ENCODE measurements at places on chromosomes 2 and 18. TPM values are rescaled to one million over a fixed set of nuclear protein-coding genes. Genes with fewer than 3 reads are reported as not detected.
A peak's percentile ranks its signal among the peaks of the same experiment; 100 is the strongest.

DNA sequence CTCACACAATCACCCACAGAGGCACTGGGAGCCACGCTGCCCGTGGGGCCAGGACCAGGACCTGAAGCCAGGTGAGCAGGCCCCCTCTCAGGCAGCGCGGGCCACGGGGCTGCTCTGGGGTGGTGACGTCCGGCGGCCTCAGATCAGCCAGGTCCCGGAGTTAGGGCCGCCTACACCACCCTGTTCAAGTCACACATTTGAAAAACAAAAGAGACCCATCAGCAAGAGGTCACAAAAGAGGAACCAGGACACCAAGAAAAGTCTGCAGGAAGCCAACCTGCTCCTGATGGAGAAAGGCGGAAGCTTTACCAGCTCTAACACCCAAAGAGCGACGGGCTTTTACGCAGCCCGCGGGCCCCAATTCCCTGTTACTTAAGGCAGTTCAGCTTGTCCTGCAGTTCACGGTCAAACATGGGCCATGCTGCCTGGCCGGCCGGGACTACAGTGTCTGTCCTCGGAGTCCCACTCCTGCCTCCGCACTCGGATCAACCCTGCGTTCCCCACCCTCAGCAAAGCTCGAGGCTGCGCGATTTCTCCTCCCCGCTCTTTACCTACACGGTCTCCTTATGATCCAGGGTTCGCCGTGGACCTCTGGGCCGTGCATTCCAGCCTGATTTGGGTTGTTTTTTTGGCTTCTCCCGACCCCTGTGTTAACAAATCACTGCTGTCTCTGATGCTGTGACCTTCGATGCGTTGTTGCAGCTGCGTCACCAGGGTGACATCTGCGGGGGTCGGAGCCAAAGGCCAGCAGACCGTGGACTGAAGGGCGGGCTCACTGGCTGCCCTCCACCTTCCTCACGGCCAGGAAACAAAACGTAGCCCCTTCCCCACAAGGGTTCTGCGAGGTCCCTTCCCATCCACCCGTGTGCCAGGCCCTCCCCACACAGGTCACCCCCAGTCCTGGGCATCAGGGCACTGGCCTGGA is 31.0 kb downstream of the SNORC start:
- H3K27me3 ChIP-seq: no peaks in the 10 kb centered on the region
- DNase-seq: no peak
- no peaks in the 10 kb centered on the region for H3K4me1 ChIP-seq

DNA sequence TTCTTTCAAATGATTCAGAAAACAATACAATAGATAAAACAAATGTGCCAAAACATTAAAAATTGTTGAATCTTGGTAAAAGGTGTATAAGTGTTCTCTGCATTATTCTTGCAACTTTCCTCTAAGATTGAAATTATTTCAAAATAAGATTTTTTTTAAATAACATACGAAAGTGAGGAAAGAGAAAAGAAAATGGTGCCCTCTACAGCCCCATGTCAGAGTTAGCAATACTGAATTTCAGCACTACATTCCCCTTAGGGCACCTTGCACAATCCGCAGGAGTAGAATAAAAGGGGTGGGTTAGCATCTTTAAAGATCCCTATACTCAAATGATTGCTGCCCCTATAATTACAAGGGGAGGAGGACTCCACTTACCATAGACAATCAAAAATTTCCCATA is 433.7 kb downstream of the BCL11A start:
- no peak overlapping the region for H3K4me3 ChIP-seq
- H3K27me3 ChIP-seq: peaks cover 5% of the 10 kb centered on the region
- no peaks in the 10 kb centered on the region for H3K36me3 ChIP-seq
- no peak overlapping the region for H3K27ac ChIP-seq
- no peak for DNase-seq

Gene CNGA3
- total RNA-seq: not detected

GRCh38 chr2:62631160-62632085 is 74.1 kb upstream of the EHBP1 start:
- no peaks in the 10 kb centered on the region for H3K4me1 ChIP-seq
- no peaks in the 10 kb centered on the region for H3K27me3 ChIP-seq

DNA sequence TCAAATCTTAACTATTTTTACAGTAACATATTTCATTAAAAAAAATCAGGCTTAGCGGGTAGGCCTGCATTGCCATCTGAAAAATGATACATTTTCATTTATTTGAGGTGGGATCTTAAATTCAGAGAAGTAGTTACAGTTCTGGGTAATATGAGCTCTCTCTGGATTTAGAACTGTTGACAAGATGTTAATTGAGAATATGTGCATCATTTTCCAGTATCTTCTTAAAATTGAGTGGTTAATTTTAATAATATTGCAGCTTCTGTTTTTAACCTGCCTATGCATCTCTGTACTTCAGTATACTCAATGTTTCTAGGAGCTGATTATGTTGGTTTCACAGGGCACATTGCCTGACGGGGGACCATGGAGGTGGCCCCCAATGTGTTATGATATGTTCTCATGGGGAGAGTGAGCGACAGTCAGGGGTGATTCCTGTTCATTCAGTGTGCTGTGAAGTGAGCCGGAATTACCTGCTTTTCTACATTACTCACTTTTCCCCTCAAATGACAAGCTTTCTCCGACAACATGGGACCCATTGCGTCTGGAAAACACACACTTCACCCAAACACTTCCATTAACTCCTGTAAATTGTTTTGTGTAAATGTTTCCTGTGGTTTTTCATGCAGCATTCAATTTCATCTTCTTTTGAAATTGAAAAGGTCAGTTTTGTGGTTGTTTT is 406.2 kb downstream of the MTX2 start:
- H3K27me3 ChIP-seq: peaks cover 15% of the 10 kb centered on the region
- H3K27ac ChIP-seq: no peak overlapping the region
- H3K36me3 ChIP-seq: no peaks in the 10 kb centered on the region
- H3K4me3 ChIP-seq: no peak overlapping the region
- DNase-seq: no peak

Gene GRHL1
- total RNA-seq: 1.5 TPM

DNA sequence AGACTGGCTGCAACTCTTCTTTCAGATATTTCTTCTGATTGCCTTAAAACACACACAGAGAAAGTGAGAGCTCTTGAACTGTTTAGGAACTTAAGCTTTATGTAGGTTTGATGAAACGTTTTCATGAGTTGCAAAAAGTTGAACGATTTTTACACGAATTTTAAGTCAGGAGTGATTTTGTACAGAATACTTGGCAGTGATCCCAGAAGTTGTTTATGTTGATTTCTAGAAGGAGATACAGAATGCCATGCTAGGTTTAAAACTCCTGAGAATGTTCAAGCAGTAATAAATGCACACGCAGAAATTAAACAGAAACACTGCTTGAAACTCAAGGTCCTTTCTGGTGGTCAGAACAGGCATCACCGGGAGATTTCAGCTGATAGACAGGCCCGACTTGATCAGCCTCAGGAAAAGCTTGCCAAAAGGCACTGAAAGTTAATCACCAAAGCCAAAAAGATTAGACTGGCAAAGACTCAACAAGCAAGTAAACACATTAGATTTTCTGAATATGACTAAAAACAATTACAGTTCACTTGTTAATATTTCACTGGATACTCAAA is 123.1 kb downstream of the SOCS6 start:
- H3K4me1 ChIP-seq: no peaks in the 10 kb centered on the region
- peaks cover 6% of the 10 kb centered on the region for H3K27me3 ChIP-seq
- no peak overlapping the region for H3K27ac ChIP-seq
- no peak overlapping the region for H3K4me3 ChIP-seq

DNA sequence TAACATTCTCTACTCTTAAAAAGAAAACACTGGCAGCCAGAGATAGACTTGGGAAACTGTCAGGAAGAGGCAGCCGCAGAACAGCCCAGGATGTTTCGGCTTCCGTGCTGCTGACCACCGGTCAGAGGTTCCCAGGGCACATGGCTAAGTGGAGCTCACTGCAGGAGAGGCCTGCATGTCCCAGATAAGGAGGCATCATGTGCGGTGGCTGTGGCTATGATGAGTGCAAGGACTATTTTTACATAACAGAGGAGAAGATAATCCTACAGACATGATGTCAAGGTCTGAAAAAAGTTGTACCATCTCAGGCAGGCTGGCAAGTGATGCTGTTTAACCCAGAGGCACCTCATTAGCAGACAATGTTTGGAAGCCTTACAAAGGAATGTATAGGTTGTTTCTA is 252.3 kb downstream of the CYRIA start:
- H3K4me1 ChIP-seq: no peaks in the 10 kb centered on the region
- H3K27ac ChIP-seq: no peak overlapping the region
- no peak overlapping the region for H3K4me3 ChIP-seq

DNA sequence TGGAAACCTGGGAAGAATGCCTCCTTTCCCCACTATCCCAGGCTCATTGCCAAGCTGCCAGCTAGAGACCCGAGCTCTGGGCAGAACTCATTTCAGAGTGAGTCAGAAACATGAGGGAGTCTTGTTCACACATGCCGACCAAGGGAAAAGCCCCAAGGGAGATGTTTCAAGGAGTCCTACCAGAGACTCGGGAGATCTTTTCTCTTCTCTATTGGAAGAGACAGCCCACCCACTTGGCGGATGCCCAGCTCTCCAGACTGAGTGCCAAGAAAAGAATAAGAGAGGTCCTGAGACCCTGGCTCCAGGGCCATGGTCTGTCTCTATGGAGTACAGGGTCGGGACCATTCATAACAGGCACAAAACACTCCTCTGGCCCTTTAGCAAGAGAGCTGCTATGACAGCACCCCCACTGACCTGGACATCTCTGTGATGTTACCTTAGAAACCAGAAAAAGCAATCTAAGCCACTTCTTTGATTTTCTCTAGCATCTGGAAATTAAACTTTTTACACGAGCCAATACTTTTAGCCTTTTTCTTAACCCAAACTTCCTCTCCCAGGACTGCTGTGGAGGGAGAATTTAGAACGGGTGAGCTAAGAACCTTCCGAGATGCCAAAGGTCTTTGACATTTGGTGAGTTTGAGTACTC is 18.5 kb upstream of the IGFBP5 start:
- H3K4me3 ChIP-seq: no peak overlapping the region
- H3K27ac ChIP-seq: no peak overlapping the region
- no peaks in the 10 kb centered on the region for H3K4me1 ChIP-seq
- no peaks in the 10 kb centered on the region for H3K27me3 ChIP-seq
- no peak for DNase-seq

Gene DCDC2C
- total RNA-seq: not detected

DNA sequence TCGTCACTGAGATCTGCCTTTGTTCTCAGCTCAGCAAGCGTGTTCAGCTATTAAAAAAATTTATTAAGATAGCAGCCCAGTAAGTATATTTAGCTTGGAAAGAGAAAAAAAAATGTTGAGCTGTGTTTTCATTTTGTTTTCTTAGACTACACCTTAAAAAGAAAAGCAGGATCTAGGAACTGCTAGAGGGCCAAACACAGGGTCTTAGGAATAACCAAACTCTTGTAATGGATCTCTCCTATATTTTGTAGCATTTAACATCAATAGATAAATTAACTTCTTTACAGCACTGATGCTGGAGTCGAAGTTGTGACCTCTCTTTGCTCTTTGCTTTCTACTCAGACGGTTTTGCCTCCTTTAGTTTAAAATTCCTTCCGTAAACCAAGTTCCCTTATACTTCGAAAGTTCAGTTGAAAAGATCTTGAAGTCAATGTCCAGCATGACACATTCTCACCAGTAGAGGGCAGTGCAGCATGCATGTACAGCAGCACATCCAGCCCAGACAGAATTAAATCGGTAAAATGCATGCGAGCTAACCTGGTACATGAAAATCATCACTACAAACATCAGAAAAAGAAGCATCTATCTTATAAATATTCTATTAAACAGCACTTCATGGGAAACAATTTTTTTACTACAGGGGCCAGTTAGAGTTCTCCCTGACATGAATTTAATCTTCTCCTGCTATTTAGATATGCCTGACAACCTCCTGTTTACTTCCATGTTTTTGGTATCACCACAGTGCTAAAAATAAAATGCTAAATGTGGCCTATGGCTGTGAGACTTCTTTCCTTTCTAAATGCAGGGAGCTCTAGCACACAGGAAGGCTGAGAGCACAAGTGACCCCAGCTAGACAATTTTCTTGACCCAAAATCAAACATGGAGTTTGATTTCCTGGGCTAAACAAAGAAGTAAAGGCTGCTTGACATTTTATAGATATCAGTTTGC is 48.2 kb upstream of the MAP3K20 start:
- no peak overlapping the region for H3K27ac ChIP-seq
- no peak overlapping the region for H3K4me3 ChIP-seq
- peak; percentile 57 for DNase-seq
- no peaks in the 10 kb centered on the region for H3K4me1 ChIP-seq
- peaks cover 11% of the 10 kb centered on the region for H3K27me3 ChIP-seq
- H3K36me3 ChIP-seq: no peaks in the 10 kb centered on the region

Gene SSB
- total RNA-seq: 101 TPM

- DNase-seq: no peak
- H3K27ac ChIP-seq: no peak within 1 kb of the TSS
- H3K4me3 ChIP-seq: peak within 1 kb of the TSS; percentile 72
- H3K36me3 ChIP-seq: no peaks in the 10 kb centered on the region
- peaks cover 4% of the 10 kb centered on the region for H3K4me1 ChIP-seq
Measured at GRCh38 chr2:20666304-20667150, at the start of gene GDF7. Gene GDF7, plus strand, starts transcription at chr2:20667144. Its CDS starts 96 bp downstream, at chr2:20667240.

DNA sequence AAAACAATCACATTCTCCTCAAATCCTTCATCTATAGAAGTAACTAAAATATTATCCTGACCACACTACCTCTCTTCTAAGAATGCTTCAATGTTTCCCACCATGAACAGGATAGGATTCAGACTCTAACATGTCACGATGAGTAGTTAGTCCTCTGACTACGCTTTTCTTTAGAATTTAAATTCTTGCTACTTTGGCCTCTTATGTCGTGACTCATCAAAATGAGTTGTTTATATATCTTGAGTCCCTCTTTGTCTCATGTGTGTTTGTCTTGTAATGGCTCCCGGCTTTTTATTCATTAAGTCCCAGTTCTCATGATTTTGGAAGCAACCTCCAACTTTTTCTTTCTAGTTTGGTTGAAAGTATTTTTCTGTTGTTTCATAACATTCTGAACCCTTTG is 1289.2 kb downstream of the DSC3 start:
- H3K4me3 ChIP-seq: no peak overlapping the region
- no peaks in the 10 kb centered on the region for H3K27me3 ChIP-seq
- no peak for DNase-seq
- no peak overlapping the region for H3K27ac ChIP-seq

Gene ANKRD62
- total RNA-seq: not detected

Gene ALPI
- not detected for total RNA-seq

GRCh38 chr2:156652691-156653090 is 216.5 kb downstream of the GPD2 start:
- H3K4me1 ChIP-seq: no peaks in the 10 kb centered on the region
- DNase-seq: no peak
- no peak overlapping the region for H3K27ac ChIP-seq
- no peaks in the 10 kb centered on the region for H3K36me3 ChIP-seq
- H3K4me3 ChIP-seq: no peak overlapping the region

Gene ASAP2
- total RNA-seq: 1.2 TPM

DNA sequence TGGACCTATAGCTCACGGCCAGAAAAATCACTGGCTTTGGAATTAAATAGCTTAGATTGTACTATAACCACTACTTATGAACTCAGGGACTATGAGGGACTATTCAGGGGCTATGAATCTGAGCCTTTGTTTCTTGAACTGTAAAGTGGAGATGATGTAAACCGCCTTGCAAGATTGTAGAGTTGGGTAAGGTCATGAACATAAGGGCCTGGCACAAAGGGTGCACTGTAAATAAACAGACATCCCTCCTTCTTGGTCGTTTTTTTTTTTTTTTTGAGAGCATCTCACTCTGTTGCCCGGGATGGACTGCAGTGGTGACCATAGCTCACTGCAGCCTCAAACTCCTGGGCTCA is 2.8 kb downstream of the TMEM177 start:
- H3K36me3 ChIP-seq: peaks cover 9% of the 10 kb centered on the region
- H3K27ac ChIP-seq: no peak overlapping the region
- H3K4me1 ChIP-seq: peaks cover 26% of the 10 kb centered on the region
- H3K27me3 ChIP-seq: no peaks in the 10 kb centered on the region
- no peak for DNase-seq
- H3K4me3 ChIP-seq: no peak overlapping the region
